Stimulated activated CD8-positive, alpha-beta memory T cell treated with anti-CD3 and anti-CD28 coated beads, Interleukin-7, amount 100 ng/mL, for 4 hours (primary cell): ENCODE measurements at places on chromosomes 5 and 9.

- no peak for DNase-seq
These were observed 25.7 kb upstream of the ENTREP1 start for GRCh38 chr9:69299315-69299714.

DNA sequence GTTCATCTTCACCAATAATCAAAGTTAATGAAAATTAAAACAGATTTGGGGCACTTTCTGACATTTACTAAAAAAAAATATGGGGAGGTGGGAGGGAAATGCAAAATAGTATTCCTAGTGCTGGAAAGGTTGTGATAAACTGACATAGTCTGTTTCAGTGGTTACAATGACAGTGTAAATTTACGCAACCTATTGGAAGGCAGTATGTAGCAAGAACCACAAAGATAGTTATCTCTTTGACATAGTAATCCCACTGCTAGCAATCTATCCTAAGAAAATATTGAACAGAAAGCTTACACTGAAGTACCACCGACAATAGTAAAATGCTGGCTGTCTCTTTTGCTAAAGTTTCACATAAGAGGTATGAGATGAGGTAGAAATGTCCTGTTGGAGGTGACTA is 15.1 kb upstream of the EPB41L4B start:
- DNase-seq = no peak

- no peak for DNase-seq
These were observed 27.1 kb upstream of the BASP1 start for GRCh38 chr5:17190242-17190778.

GRCh38 chr9:120538339-120538738 is 41.6 kb downstream of the CDK5RAP2 start:
- DNase-seq = no peak

DNA sequence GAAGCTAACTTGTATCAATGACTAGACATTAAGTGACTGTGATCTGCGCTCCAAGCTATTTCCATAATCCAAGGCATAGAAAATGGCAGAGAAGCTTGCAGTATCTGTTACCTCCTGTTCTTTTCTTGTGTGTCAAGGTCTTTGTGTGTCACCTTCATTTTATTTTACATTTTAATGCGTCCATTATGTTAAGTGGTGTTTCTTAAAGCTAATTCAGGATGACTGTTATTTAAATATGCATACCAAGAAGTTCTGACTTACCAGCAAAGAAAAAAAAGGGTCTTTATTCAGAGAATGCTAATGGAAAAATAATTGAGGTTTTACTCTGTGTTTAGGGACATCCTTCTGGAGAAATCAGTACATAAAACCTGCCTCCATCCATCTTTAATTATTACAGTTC is 52.3 kb downstream of the STK32A start:
- no peak for DNase-seq

- DNase-seq = no peak
These were observed 42.9 kb upstream of the HAND1 start for GRCh38 chr5:154520861-154521453.

- no peak for DNase-seq
These were observed 398.9 kb downstream of the PLK2 start for GRCh38 chr5:58060996-58061395.

- no peak for DNase-seq
These were observed 10.4 kb downstream of the TEX48 start for GRCh38 chr9:114671605-114672004.
